ENCODE measurements at places on chromosomes 12 and 14. TPM values are rescaled to one million over a fixed set of nuclear protein-coding genes. Genes with fewer than 3 reads are reported as not detected.
A peak's percentile ranks its signal among the peaks of the same experiment; 100 is the strongest.

- no peak for DNase-seq
Observed at GRCh38 chr12:103100257-103100831, 142.9 kb downstream of the ASCL1 start.

- DNase-seq: no peak
Observed at GRCh38 chr12:124610021-124610612, 42.7 kb upstream of the NCOR2 start.

MGP gene
- total RNA-seq: 39.0 TPM

GRCh38 chr14:94394025-94394493 is 5.7 kb upstream of the SERPINA1 start:
- DNase-seq: no peak

GRCh38 chr12:106289196-106289681 is 13.3 kb upstream of the TCP11L2 start:
- DNase-seq: no peak

DNA sequence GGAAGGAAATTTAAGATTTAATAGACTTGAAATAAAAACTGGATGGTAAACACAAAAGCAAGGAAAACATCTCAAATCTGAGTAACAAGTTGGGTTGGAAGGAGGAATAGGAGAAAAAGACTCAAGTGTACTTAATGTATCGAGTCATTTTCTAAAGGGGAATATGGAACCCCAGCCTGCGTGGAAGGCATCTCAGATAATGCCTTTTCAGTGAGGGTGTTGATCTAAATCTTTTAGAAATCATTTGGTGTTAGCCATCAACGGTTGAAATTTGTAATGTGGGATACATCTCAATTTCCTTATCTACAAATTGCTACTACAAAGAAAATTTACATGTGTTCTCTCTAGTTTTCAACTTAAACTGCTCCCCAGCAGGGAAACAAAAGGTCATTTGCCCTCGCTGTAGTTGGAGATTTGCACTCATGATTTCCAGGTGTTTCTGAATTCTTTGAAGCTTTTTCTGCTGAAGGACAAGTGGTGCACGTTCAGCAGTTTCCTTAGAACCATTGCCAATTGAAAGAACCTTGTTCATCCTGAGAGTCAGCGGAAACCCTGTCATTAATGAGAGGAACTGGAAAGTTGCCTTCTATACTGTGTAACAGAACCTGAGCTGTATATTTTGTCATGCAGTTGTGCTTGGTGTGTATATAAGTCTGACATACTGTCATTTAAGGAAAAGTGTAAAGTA is 2.2 kb downstream of the PCBP2 start:
- DNase-seq: no peak

DNA sequence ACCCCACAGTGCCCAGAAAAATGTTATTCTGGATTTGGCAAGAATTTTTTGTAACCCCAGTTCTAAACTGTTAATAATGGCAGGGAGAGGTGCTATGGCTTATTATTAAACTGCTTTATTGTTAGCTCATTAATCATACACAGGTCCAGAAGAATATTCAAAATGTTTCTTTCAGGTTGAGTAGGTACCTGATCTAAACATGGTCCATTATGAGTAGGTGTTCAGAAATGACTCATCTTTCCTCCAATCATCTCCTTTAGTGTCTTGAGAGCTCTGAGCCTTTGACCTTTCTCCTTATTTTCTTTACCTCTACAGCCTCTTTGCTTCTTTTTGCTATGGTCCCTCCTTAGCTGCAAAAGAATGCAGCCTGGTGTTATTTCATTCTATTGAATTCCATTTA is 211.0 kb upstream of the GARIN6 start:
- no peak for DNase-seq

GRCh38 chr12:21118760-21119159 is 12.2 kb upstream of the SLCO1B1 start:
- DNase-seq: no peak

DNA sequence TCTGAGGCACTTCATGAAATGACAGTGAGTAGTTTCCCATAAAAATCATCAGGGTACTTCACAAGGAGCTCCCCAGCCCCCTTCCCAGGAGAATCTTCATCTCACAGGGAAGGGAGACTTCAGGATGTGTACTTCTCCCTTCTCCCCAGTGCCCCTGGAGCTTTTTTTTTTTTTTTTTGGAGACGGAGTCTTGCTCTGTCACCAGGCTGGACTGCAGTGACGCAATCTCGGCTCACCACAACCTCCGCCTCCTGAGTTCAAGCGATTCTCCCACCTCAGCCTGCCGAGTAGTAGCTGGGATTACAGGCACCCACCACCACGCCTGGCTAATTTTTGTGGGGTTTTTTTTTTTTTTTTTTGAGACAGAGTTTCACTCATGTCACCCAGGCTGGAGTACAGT is 10.4 kb downstream of the ITPK1 start:
- peak; percentile 95 for DNase-seq

- peak; percentile 64 for DNase-seq
Observed at GRCh38 chr12:75852143-75852542, 179.4 kb downstream of the PHLDA1 start.

DNA sequence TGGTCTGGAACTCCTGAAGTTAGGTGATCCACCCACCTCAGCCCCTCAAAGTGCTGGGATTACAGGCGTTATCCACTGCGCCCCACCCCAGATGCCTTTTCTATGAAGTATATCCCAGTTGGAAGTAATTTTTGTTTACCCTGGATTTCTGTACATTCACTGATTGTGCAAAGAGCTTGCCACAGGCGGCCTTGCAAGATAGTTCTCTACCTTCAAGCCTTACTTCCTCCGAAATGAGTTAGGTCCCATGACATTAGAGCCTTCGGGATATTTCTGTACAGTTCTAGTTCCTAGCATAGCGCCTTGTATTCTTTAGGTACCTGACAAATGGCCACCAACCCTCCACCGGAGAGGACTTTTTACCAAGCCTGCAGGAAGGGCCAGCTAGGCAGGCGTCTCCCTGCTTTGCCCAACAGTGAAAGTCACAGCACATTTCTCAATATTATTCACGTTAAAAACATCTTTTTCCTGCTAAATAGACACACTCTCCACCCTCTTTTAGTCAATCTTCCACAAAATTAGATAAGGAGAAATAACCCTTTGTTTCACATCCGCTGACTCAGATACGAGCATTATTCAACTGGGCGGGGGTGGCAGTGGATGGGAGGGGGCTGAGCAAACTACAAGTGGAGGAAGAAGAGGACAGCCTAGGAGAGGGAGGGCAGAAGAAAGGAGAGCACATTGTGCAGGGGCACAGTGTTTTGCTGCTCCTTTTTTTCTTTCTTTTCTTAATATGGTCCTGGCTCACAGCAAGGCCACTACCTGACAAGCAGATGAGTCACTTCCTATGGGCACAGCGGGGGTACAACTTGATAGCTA is 40.0 kb upstream of the CAPRIN2 start:
- peak; percentile 98 for DNase-seq

- DNase-seq: no peak
Observed at GRCh38 chr14:77214216-77214615, 32.6 kb downstream of the TMEM63C start.

Measured in Daoy (cell line).